ENCODE measurements at places on chromosomes 16 and 17.

- DNase-seq = no peak
These were observed 5.7 kb downstream of the MED13 start for GRCh38 chr17:62059414-62059813.

DNA sequence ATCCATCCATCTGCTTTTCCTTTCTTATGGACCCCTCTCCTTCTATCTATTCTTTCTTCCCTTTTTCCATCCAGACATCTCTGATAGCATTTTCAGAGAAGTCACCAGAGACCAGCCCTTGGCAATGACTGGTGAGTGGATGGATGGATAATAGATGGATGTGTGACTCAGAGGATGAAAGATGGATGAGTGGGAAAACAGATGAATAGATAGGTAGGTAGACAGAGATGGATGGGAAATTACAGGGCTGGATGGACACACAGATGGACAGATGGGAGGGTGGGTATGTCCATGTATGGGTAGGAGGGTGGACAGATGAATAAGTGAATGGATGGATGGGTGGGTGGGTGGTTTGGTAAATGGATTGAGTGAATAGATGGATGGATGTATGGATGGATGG, 101.0 kb downstream of the LITAF start:
- DNase-seq = no peak

- no peak for DNase-seq
These were observed 119.2 kb downstream of the RPTOR start for GRCh38 chr17:80663781-80664206.

DNA sequence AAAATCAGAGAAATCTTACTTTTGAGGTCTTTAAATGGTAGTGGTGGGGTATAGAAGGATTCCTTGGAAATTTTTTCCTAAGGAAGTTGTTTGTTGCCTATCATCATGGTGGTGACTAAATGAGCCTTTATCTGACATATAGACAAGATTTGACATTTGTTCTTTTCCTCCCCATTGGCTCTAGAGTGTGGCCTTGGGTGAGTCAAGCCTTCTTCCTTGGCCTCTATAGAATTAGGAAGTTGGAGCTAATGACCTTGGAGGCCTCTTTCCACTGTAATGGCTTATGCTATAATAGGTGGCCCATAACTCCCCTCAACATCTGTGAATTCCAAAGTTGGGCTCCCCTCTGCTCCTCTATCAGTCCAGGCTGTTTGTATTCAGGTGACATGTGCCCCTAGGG, 79.1 kb upstream of the HNF1B start:
- DNase-seq = no peak

- peak; percentile 63 for DNase-seq
These were observed 4.2 kb downstream of the IRX3 start for GRCh38 chr16:54282202-54282927.

DNA sequence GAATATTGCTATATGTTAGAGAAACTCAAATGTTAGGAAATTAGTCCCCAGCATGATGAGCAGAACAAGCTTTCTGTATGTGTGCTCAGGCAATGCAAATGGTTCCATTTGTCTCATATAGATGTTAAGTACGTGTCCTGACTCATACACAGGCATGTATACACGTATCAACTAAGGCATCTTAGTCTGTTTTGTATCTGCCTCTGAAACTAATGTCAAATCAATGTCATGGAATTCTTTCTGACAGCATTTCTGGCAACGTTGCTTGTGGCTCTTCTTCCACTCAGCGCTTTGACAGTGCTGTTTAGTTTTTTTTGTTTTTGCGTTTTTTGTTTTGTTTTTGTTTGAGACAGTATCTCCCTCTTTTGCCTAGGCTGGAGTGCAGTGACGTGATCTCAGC, 111.9 kb downstream of the CNTNAP4 start:
- no peak for DNase-seq

Measured in H9 (cell line).